Osteoblast (primary cell): ENCODE measurements at places on chromosomes 7 and 10. TPM values are rescaled to one million over a fixed set of nuclear protein-coding genes. Genes with fewer than 3 reads are reported as not detected.

DNA sequence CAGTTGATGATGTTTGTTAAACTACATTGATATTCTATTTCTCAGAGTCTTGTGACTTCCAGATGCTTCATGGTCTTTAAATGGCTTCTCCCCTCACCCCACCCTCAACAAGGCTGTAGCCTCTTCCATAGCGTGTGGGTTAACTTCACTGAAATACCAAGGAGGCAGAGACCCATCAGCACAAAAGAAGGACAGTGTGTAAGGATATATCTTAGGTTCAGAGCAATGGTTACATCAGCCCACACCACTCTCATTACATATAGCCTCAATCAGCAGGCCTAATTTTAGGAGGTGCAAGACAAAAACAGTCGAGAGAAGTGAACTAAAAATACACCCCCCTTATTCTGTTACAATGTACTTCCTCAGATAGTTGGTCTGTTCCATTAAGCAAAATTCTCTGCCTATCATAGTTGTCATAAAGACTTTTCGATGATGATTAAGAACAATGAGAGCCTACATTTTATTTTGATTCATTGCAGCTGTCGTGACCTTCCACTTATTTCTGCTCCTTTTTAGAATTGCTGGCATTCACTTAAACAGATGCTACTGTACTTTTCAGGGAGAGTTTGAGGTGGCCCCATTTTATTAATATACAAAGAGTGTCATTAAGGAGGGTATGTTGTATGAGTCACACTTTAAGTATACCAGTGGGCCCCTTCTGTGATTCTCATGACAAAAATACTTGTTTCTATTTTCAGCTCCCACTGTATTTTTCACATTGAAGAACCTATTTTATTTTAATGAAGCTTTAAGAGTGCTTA lies 52.1 kb downstream of the WIPF3 start:
- DNase-seq, result no peak

DNA sequence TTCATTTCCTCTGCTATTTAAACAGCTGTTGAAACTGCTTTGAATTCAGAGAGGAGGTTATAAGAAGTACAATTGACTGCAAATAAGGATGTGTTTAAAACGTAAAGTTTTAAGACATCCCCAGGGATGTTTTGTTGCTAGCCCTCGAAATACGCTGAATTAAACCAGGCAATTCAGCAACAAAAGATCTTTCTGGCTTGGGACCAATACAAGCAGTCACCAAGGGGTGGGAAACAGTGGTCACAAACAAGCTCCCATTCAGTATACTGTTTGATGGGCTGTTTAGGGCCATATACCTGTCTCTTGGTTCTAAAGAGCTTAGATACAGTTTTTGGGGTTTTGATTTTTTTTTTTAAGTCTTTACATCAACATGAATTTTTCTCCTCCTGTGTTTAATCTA lies 446.3 kb upstream of the POT1 start:
- DNase-seq, result no peak

DNA sequence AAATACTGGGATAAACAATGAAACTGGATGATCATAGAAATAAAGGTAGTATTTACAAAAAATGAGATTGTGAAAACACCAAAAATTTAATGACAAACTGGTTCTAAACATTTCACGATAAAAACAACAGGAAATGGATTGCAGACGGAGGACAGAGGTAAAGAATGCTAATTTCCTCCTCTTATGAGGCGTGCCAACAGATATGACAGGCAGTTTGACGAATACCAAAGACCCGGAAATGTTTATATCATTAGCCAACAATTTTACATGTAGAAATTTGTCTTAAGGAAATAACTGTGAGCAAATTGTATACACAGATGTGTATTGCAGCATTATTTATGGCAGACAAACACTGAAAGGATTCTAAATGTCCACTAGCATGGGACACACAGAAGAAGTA lies 162.0 kb upstream of the MGMT start:
- no peak for DNase-seq

GRCh38 chr7:77450054-77450453 lies 33.9 kb upstream of the GSAP start:
- peak; percentile 19 for DNase-seq

GRM3 gene
- not detected in 2 replicates for total RNA-seq
